Activated CD4-positive, alpha-beta T cell treated with anti-CD3 and anti-CD28 coated beads for 1 hour (primary cell): ENCODE measurements at places on chromosomes 3 and 15.

- DNase-seq, result no peak
Measured at GRCh38 chr3:121985846-121986245, 36.2 kb downstream of the ILDR1 start.

DNA sequence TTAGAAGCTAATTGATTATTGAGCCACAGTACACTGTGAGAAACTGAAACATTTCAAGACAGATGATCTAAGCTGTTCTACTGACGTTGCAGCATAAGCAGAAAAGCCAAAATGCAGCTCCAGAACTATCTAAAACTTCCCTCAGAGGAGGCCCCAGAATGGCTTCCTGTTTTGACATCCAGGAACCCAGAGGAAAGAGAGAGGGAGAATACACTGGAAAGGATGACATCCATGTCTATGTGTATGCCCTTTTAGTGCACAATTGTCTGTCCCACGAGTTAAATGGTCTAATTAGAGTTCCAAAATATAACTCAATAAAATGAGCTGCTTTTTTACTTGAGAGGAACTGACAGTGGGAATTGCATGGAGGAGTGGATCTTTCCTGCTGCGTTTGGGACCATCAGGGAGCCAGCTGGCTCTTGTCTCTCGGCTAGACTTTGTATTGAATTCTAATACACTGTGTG, 688.1 kb downstream of the ZNF385D start:
- no peak for DNase-seq

DNA sequence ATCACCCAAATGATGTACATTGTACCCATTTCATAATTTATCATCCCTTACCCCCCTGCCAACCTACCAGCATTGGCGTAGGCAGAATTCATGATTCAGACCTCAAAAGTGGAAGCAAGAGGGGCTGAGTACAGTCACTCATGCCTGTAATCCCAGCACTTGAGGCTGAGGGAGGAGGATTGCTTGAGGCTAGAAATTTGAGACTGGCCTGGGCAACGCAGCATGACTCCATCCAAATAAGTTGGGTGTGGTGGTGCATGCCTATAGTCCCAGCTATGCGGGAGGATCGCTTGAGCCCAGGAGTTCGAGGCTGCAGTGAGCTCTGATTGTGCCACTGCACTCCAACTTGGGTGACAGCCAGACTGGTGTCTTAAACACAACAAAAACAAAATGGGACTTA, 10.4 kb downstream of the TTC14 start:
- DNase-seq, result no peak

GRCh38 chr3:141273700-141274410, 42.2 kb downstream of the PXYLP1 start:
- no peak for DNase-seq

DNA sequence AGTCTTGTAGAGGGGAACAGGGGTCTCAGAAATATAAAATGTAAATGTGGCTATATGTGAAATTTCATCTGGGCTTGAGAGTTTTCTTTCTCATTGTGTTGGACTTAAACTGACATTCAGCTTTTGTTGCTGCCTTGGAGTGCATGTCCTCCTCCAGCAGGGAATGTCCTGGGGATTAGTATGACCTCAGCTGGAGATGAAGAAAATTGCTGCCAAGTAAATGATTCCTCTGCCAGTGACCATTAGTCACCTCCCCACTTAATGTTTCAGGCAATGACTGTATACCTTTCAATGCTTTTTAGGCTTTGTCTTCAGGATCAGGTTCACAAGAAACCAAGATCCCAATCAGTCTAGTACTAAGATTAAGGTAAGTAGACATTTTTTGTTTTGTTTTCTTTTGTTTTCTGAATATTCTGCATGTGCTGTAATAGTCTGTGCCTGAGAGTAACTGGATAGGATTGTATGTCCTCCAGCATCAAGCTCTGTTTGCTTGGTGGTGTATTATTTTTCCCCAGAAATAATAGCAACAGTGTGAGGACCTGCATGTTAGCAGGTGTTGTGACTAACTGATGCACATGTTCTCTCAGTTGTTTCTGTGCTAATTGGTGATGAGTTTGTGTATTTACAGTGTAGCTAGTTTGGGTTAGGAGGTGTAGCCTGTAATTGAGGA, 18.1 kb upstream of the SLC22A13 start:
- DNase-seq, result no peak

DNA sequence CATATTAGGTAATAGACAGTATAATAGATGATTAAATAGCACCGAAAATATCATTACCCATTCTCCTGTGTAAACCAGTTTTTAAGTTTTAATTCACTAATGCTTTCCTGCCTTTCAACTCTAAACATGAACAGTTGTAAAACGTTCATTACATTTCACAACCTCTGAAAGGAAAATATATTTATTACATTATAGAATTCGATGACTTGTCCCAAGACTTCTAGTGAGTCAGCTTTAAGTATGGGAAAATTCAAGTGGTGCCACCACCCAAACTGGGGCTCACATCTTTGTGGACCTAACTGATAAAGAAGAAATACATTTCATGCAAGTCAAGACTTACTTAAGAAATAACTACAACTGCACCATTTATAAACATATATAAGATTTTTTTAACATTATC, 2.0 kb downstream of the TRIM59 start:
- DNase-seq, result no peak

DNA sequence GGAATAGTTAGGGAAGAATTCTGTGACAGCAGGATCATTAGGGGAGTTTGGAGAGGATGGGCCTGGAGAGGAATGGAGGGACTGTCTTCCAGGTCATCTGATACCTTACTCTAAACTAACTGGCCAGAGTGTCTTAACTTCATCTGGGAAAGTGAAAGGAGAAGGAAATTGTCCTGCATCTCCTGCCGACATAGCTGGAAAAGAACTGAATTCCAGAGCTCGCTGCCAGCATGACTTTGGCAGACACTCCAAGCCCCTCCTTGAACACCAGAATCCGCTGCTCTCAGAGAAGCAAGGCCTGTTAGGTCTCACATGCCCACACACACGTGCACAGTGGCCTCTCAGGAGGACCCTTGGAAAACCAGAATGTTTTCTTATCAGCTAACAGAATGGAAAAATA, 10.5 kb downstream of the ABI3BP start:
- DNase-seq, result no peak

DNA sequence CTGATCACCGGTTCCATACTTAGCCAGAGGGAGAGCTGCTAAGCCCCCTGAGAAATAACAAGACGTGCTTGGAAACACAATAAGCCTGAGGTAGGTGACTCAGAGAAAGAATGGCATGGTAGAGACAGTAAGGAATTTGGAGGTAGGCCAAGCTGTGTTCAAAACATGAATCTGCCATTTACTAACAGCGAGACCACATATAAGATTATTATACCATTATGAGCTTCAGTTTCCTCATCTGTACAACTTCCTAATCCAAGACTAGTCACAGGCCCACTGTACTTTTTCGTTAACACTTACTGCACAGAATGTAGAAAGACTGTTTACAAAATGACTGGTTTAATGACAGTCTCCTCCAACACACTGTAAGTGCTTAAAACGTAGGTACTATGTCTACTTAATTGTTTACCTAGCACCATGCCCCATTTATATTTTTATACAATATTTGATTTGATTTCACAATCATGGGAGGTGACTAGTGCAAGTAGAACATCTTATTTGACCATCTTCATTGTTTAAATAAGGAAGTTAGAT, 25.7 kb downstream of the ATOSA start:
- DNase-seq, result no peak

- no peak for DNase-seq
Measured at GRCh38 chr15:70036585-70037291, 61.0 kb downstream of the TLE3 start.

GRCh38 chr3:114361391-114361790, 67.6 kb downstream of the TIGIT start:
- DNase-seq, result no peak

DNA sequence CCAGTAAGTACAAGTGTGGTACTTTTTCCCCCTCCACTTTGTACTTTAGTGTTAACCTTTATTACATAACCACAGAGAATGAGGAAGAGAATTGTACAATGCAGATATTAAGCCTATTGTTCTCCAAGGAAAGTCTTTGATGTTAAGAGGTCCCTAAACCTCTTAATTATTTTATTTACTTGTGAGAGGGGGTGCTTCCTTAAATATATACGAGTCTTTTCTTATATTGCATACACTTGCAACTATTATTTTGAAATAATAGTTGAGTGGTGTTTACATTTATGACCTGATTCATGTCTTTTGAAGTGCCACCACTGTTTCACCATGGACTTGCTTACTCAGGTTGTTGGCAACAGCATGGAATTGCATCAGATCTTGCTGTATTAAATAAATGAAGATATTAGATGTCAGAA, 10.1 kb downstream of the USP3 start:
- no peak for DNase-seq

DNA sequence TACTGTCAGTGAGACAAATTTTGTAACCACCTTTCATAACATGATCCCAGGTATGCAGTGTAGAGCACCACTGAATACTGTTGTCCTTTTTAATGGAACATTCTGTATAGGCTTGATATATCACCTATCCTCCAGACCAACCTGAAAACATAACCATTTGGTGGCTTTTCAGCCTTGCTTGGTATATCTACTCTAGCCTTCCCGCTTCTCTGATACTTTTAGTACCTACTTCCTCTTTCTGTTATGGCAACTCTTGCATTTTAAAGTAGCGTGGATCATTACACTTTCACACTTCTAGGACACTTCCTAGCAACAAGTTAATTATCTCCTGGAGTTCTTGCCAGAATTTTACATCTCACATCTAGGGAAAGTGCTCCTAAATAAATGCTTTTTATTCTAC, 226.6 kb upstream of the ROBO1 start:
- DNase-seq, result no peak

DNA sequence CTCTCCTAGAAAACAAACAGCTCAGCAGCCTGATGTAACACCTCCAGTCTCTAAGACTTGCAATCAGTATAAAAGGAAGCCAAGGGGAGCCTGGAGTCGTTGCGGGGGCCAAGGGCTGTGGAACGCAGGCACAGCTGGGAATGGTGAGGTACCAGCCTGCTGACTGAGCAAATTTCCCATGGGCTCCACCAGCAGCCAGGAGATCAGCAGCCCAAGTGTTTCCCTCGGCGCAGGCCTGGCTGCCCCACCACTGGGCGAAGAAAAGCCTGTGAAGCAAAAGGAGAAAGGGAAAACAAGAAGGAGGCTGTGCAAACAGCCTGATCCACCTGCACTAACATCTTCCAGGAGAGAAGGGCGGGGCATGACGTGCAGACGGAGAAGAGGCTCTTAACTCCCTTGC, 155.3 kb downstream of the SHQ1 start:
- no peak for DNase-seq

GRCh38 chr3:69410301-69410700, 24.4 kb upstream of the FRMD4B start:
- DNase-seq, result peak; percentile 34

- no peak for DNase-seq
Measured at GRCh38 chr15:70778258-70779076, 15.1 kb upstream of the UACA start.

- no peak for DNase-seq
Measured at GRCh38 chr15:67068710-67069400, 3.5 kb downstream of the SMAD3 start.

- DNase-seq, result no peak
Measured at GRCh38 chr3:171685116-171685895, 125.0 kb downstream of the PLD1 start.

DNA sequence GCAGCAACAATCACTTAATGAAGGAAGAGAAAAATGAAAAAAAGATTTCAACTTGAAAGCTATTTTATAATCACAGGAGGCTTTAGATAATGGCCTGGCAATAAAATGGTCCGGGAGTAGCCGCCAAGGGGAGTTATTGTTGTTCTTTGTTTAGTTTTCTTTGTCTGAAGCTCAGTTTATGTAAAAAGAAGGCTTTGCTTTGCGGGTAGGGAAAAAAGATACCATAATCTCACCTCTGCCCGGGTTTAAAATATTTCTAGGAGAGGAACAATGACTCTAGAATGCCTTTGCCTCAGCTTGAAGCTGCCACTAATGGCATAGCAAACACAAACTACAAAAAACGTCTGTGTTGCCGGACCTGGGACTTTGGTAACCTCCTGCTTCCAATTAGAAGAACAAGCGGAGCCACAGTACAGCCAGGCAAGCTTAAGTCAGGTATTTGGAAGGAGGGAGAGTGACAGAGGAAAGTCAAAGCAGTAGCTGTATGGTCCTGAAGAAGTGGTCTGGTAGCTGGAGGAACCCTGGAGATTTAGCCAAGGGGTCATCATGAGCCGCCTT, 764.5 kb downstream of the TUSC7 start:
- no peak for DNase-seq

- DNase-seq, result no peak
Measured at GRCh38 chr3:106336619-106337018, 467.8 kb upstream of the CBLB start.

GRCh38 chr15:88610701-88611231, 10.4 kb upstream of the AEN start:
- DNase-seq, result no peak

GRCh38 chr3:69948246-69948862, 51.2 kb upstream of the SAMMSON start:
- no peak for DNase-seq

- DNase-seq, result no peak
Measured at GRCh38 chr3:159840703-159841299, 147.8 kb upstream of the IL12A start.

DNA sequence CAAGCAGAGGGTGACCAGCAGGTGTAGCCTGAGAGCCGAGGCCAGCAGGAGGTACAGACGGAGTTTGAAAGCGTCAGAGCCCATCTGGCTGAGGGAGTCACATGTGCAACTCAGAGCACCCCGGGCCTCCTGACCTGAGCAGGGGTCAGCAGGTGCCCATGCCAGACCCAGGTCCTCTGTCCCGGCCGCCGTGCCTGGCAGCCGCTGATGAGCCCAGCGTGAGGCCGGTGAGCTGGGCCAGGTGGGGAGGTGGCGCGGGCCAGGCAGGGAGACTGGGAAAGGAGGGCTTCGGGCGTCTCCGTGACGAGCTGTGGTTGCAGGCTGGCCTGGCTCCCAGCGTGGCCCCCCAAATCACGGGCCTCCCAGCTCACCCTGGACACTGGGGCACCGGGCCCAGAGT, 130.9 kb downstream of the CHSY1 start:
- DNase-seq, result no peak

- DNase-seq, result no peak
Measured at GRCh38 chr3:195046441-195046840, 224.5 kb downstream of the XXYLT1 start.
